Activated T-cell treated with anti-CD3 and anti-CD28 coated beads for 48 hours (primary cell): ENCODE measurements at places on chromosomes 7 and 10.

GRCh38 chr7:148967032-148967372, 61.3 kb downstream of the PDIA4 start:
- DNase-seq: no peak

GRCh38 chr7:4807598-4808016, 32.2 kb downstream of the AP5Z1 start:
- no peak for DNase-seq

DNA sequence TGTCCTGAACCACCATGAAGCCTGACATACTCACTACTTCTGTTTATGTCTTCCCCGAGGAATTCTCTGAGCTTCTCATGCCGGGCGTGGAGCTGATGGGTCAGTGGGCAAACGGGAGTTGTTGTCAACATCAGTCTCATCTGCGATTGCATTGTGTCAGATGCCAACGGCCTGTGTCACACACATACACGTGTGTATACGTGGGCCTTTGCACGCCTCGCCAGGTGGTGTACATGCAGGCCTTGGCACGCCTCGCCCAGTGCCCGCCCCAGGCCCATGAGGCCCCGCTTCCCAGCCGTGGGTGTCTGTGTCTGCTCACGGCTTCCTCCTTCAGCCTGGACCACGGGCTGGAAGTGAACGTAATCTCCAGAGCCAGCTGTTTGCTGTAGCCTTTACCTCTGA, 7.5 kb upstream of the CSGALNACT2 start:
- DNase-seq: no peak

DNA sequence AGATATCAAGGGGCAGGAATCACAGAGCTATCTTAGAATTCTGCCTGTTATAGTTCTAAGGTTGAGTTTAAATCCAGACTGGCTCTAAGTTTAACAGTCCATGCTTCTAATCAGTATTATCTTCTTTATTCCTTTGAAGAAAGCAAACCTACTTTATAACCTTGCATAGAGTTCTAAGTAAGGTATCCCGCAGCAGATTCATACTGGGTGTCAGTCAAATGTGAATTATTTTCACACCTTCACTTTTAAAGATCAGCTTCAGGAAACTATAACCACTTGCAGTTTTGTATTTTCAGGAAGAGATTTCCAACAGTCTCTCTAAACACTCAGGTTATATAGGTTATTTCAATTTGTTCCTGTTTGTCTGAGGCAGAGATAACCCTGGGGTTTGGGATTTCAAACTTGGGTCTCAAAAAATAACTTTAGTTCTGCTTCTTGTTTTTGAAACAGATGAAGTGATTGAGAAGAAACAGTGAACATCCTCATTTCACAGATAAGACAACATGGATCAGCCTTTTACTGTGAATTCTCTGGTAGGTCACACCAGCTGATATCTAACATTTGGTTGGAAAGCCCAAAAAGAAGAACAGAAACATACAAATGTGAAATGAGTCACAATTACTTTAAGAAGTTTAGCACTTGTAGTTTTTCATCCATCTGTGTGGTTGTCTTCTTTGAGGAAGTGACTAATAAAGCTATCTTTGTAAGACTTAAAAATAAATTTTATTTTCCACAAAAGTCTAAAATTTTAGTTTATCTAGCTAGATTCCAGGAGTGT, 21.4 kb downstream of the STAMBPL1 start:
- no peak for DNase-seq

DNA sequence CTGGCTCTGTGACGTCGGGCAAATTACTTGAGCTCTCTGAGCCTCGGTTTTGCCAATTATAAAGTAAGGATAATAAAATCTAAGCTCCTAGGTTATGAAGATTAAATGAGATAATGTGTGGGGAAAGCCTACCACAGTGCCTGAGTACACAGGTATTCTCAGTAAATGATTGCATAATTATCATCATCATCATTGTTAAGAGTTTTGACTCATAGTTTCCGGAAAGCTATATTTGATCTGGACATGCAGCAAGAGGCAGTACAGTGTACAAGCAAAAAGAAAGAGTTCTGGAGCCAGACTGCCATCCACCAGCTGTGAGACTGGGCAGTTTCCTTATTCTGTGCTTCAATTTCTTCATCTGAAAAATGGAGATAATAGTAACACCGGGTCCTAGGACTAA, 155.6 kb upstream of the YAE1 start:
- no peak for DNase-seq
